ENCODE measurements at places on chromosomes 2 and 18. TPM values are rescaled to one million over a fixed set of nuclear protein-coding genes. Genes with fewer than 3 reads are reported as not detected.

Gene UPP2
- total RNA-seq: not detected

Gene CD8A
- total RNA-seq: 1.5 TPM

Gene FER1L5
- total RNA-seq: not detected

Gene CTLA4
- total RNA-seq: not detected

Gene PLGLB2
- 1.2 TPM for total RNA-seq

Gene KCNJ3
- not detected for total RNA-seq

Gene FN1
- 2,610 TPM for total RNA-seq

Gene SERPINB11
- not detected for total RNA-seq

DNA sequence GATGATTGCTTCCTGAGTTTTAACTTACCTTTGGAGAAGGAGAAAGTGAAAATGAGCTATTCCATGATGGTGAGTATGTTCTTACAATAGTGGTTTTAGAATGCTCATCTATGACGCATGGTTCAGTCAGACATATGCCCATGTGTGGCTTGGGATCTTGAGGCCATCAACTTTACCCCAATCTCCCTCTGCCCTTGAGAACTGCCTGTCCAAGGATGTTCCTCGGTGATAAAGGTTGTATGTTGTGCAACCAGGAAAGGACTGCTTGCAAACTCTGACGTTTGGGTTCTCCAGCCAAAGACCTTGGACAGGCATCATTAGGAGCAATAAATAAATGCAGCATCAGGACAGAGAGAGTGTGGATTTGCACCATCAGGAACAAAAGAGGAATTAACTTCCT lies 165.0 kb downstream of the ZEB2 start:
- DNase-seq: no peak

DNA sequence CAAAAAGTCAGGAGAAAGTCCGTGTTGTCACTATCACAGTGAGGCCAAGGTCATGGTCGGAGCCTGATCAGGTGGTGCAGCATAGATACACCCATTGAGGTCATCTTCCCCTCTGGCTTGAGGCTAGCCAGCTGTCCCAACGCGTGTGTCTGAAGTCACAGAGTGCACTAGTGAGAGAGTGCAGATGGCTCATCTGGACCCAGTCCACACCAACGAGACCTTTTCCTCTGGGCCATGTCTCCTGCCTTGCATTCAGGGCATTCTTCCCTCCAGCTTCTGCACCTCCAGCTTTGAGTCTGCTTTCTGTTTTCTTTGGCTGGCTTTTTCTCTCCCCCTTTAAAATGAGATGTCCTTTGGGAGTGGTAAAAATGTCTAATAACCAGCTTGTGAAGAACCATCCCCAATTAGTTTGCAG lies 146.9 kb downstream of the TDRD15 start:
- no peak for DNase-seq

DNA sequence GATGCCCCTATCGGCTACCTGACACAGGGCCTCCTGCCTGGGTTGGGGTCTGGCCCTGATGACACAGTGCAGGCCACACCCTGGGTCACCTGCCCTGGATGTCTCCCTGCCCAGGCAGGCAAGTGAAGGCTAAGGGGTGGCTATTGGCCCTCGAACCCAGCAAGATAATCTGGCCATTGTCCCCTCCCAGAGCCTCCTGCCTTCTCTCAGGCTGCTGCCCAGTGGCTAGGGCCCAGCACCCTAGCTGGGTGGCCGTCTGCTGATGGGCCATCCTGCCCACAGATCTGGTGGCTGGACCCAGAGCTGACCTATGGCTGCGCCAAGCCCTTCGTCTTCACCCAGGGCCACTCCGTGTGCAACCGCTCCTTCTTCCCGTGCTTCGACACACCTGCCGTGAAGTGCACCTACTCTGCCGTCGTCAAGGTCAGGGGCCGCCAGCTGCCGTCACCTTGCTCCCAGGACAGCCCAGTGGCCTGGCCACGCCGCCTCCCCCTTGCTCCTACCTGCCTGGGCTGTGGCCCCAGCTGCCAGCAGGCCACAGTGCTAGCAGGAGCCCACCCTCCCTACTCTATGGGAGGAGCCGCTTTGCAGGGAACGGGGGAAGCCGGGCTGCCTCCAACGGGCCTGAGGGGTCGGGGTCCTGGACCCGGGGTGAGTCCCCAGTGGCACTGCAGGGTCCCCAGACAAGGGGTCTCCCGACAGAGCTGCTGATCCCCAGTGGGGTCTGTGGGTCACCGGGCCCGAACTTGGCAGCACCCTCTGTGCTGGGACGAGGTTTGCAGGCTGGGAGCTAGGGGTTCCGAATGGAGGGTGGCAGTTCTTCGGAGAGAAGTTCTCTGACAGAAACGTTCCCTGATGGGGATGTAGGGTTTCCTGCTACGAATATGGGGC lies 4.1 kb downstream of the RNPEPL1 start:
- DNase-seq: no peak

DNA sequence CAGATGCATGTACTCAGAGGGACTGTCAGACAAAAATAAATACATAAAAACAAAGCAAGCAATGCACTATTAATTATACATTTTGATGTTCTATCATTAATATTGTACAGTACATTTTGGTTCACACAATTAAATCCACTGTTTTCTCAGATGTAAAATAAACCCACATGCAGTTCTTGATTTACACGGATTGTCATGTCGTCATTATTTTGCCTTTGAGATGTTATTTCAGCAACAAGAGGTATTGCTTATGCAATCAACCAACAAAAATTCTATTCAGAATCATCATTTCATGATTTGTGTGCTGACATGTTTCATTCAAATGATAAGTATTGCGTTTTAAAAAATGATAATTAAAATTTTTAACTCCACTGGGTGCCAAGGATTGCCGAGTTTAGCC lies 79.2 kb downstream of the TSHZ1 start:
- DNase-seq: no peak

- DNase-seq: no peak
These were observed 62.6 kb downstream of the PTPN2 start for GRCh38 chr18:12821408-12821807.

GRCh38 chr2:67453310-67453709 lies 56.2 kb downstream of the ETAA1 start:
- no peak for DNase-seq

DNA sequence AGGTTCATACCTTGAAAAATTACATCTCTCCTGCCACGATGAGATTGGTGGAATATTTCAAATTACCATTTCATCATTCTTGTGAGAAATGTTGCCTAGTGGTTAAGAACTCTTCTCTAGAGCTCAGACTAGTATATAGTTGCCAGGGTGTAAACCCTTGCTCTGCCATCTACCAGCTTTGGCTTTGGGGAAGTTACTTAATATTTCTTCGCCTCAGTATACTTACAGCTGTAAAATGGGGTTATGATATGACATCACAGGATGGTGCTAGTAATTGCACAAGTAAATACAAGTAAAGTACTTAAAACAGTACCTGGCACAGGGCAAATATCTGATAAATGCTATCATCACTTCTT lies 1.5 kb downstream of the SPOPL start:
- no peak for DNase-seq

DNA sequence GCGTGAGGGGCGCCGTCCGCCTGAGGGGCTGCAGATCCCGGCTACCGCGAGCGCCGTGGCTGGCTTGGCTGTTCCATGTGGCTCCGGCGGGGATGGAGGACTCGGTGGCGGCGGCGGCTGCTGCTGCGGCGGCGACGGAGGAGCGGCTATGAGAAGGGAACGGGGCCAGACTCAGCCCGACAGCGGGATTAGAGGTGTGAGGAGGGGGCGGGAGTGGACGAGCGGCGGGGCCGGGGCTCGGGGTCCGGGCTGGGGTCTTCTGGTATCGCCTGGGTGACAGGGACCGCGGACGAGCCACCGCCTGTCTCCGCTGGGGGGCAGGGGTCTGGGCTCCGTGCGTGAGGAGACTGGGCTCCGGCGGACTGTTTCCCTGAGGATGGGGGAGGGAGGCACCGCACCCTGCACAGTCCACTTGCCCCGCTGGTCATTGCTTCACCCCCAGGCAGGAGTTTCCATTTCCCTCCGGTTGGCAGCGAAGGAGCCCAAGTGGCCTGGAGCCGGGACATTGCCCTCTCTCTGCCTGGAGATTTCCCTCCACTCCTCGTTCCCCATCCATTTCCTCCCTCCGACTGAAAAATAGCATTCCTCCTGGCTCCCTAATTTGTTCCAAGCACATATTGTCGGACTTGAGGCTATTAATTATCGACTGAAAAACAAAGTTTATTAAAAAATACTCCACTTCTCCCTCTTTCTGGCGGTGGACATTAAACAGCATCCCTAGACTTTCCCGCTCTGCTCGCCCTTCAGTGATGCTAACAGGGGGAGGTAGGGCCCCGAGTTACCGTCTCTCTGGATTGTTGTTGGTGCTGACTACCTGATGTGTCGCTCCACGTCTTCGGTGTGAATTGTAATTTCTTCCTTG lies 577 bp downstream of the EHBP1 start:
- DNase-seq: no peak

DNA sequence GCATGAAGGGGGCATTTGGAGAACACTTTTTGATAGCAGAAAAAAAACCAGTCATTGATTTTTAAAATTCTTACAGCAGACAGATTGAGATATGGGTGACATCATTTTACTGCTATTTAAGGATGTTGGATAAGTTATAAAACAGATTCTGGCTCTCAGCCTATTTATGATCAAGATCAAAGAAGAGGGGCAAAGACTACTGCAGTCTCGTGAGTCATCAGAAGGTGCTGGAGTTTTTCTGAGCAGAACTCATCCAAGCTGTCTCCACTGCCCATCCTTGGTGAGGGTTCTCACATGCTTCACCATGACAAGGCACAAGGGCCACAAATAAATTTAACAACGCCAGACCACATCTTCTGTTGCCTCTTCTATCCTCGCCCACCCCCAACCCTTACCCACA lies 58.8 kb downstream of the ST6GAL2 start:
- no peak for DNase-seq

DNA sequence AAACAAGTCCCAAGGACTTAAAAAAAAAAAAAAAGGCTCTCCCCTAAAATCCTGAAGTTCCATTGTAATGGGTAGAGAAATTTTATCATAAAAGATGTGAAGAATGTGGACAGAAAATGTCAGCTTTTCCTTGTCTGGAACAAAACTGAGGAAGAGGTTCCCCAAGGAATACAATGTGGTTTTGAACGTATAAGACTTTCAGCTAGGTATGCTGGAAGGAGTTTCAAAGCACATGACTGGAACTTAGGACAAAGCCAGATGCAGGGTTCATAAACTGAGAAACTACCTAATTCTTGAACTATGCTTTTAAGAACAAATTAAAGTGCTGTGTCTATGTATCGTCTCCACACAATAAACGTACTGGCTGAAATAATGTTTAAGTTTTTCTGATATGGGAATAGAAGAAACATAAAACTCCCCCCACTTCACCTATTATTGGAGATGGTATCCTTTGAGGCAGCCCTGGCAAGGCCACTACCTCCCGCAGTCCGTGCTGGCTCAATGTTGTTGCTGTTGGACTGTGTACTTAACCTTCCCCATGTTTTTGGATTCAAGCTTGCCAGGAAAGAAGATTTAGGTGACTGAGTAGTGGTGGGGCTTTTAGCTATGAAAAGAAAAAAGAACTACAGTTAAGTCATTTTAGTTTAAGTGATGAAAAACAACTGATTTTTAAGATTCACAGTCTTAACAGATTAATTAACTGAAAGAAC lies 84.2 kb upstream of the DNER start:
- no peak for DNase-seq

GRCh38 chr2:8543383-8544170 lies 138.3 kb upstream of the ID2 start:
- peak; percentile 49 for DNase-seq

DNA sequence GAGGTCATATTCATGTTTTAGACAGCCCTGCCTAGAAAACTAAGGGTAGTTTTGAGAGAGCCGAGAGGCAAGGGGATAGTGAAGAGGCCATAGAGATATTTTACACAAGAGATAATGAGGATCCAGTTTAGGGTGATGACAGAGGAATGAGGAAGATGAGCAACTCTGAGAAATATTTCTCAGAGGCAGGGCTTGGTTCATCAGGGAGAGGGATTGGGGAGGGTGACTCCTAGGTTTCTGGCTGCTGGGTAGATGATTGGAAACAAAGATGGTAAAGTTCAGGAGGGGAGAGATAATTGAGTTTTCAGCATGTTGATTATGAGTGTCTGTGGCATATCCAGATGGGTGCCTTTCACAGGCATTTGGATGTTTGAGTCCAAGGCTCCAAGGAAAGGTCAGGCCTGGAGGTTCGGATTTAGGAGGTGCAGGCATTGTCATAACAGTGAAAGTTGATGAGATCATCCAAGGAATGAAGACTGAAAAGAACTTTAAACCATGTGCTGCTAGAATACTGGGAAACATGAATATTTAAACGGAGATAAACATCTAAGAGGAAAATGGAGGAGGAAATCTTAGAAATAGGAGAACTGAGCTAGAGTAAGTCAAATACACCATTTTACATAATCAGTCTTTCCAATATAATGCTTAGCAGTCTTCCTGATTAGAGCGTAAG lies 7.4 kb downstream of the MYL12B start:
- no peak for DNase-seq

DNA sequence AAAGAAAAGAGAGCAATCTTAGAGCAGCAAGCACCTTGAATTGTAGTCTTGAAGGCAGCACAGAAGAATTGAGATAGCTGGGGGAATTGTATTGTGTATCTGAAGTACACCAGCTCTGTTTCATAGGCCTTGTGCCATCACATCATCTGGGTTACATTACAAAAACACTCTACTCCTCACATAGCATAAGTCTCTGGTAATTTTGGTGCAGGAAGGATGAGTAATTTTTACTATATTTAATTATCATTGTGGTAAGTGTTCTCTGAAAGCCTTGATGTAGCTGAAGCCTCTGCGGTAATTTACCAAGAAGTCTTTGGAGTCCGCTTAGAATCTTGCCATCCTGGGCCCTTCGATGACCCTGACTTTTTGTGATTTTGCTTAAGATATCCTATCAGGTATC lies 291.1 kb downstream of the ARHGAP15 start:
- no peak for DNase-seq

DNA sequence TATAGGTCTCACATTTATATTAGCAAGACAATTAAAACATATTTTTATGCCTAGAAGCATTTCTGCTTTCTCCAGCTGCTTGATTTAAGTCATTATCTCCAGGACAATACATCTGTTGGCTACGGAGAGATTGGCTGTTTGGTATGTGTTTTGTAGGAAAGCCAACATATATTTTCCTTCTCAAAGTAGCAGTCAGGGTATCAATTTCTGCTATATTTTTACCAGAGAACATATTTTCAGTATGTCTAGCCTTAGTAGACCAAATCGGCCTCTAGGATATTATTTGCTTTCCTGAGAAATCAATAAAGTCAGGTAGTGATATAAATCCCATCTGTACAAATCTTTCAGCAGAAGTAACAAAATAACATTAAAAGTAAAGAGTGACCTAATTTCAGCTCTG lies 150.0 kb upstream of the COL3A1 start:
- DNase-seq: no peak

DNA sequence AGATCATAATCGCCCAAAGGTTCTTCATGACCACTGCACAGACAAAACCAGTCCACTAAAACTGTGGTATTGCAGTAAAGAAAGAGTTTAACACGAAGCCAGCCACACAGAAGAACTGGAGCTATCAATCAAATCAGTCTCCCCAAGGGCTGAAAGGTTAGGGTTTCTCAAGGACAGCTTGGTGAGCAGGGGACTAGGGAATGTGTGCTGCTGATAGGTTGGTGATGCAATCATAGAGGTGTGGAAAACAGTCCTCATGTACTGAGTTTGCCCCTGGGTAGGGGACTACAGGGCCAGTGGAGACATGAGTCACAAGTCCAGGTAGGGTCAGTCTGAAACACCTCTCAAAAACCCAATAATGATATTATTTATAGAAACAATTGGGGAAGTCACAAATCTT lies 27.3 kb upstream of the FEZ2 start:
- no peak for DNase-seq

- no peak for DNase-seq
These were observed 111.4 kb downstream of the SLC39A10 start for GRCh38 chr2:195768431-195768830.

- no peak for DNase-seq
These were observed 41.1 kb downstream of the FAM124B start for GRCh38 chr2:224360801-224361251.

GRCh38 chr2:188244383-188244782 lies 47.3 kb upstream of the GULP1 start:
- no peak for DNase-seq
